ENCODE measurements at places on chromosomes 12 and 14. TPM values are rescaled to one million over a fixed set of nuclear protein-coding genes. Genes with fewer than 3 reads are reported as not detected.

GRCh38 chr12:129203456-129203855 is 350.2 kb downstream of the GLT1D1 start:
- no peaks in the 10 kb centered on the region for H3K4me1 ChIP-seq
- peaks cover 4% of the 10 kb centered on the region for H3K27me3 ChIP-seq
- H3K36me3 ChIP-seq, result no peaks in the 10 kb centered on the region
- H3K4me3 ChIP-seq, result no peak overlapping the region
- no peak overlapping the region for H3K27ac ChIP-seq

DNA sequence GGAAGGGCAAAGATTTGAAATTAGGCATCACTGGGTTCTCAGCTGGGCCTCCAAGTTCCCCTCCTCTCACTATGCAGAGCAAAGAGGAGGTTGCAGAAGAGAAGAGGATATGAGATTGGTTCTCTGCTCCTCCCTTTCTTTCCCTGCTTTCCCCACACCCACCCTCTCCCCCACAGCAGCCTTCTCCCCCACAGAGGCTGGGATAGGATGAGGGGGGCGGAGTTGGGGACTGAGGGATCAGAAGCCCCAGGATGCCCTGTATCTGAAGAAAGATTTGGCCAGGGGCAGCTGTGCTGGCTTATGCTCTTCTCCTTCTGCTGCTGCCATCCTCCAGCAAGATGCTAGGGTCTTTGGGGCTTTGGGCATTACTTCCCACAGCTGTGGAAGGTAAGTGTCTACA is at the start of gene AMHR2:
Gene AMHR2, plus strand, starts transcription at position 259 of the 400 bp plus-strand sequence. Its CDS starts 80 bp downstream, at position 339.
- H3K27ac ChIP-seq, result no peak within 1 kb of the TSS
- no peak within 1 kb of the TSS for H3K4me3 ChIP-seq
- no peaks in the 10 kb centered on the region for H3K27me3 ChIP-seq
- DNase-seq, result no peak
- H3K36me3 ChIP-seq, result no peaks in the 10 kb centered on the region

Gene MAP1LC3B2
- total RNA-seq, result 1.5 TPM

DNA sequence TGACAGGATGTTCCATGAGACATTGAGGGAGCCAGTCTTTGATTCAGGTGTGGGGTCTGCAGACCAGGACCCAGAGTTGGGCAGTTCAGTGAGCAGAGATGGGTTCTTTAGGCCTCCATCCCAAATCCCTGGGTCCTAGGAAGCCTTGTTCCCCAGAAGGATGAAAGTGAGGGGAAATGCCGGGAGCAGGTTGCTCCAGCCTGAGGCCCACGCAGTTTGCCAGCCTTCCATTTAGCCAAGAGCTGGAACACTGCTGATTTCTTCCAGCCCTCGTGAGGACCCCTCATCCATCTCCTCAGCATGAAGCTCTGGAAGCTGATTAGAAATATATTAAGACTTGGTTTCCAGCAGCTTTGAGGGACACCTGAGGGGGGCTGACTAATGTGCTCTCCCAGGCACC is 12.1 kb downstream of the C14orf132 start:
- no peak for DNase-seq
- H3K4me3 ChIP-seq, result no peak overlapping the region
- no peak overlapping the region for H3K27ac ChIP-seq
- no peaks in the 10 kb centered on the region for H3K27me3 ChIP-seq

GRCh38 chr12:99334285-99335056 is 313.1 kb upstream of the GARIN6 start:
- DNase-seq, result no peak
- no peak overlapping the region for H3K4me3 ChIP-seq
- H3K4me1 ChIP-seq, result no peaks in the 10 kb centered on the region
- no peaks in the 10 kb centered on the region for H3K27me3 ChIP-seq

DNA sequence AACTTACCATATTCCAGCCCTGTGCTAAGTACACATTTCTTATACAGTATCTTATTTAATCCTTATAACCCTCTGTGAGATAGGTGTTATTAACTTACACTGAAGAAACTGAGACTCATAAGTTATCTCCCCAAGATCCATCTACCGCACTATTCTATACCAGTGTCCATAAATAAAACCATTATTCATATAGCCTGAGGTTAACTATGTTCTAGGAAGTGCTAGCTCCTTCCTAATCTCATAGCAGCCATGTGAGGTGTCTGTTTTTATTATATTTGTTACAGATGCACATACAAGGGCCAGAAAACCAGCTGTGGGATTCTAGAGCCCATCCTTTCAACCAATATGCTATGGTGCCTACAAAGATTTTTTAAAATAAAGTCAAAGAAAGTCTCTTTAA is 100.3 kb upstream of the RAP1B start:
- no peak overlapping the region for H3K27ac ChIP-seq
- H3K4me1 ChIP-seq, result no peaks in the 10 kb centered on the region
- H3K36me3 ChIP-seq, result no peaks in the 10 kb centered on the region
- H3K4me3 ChIP-seq, result no peak overlapping the region
- DNase-seq, result no peak
- no peaks in the 10 kb centered on the region for H3K27me3 ChIP-seq
